Body of pancreas (tissue), 4 donors: ENCODE measurements at places on chromosomes 7 and 10.

DNA sequence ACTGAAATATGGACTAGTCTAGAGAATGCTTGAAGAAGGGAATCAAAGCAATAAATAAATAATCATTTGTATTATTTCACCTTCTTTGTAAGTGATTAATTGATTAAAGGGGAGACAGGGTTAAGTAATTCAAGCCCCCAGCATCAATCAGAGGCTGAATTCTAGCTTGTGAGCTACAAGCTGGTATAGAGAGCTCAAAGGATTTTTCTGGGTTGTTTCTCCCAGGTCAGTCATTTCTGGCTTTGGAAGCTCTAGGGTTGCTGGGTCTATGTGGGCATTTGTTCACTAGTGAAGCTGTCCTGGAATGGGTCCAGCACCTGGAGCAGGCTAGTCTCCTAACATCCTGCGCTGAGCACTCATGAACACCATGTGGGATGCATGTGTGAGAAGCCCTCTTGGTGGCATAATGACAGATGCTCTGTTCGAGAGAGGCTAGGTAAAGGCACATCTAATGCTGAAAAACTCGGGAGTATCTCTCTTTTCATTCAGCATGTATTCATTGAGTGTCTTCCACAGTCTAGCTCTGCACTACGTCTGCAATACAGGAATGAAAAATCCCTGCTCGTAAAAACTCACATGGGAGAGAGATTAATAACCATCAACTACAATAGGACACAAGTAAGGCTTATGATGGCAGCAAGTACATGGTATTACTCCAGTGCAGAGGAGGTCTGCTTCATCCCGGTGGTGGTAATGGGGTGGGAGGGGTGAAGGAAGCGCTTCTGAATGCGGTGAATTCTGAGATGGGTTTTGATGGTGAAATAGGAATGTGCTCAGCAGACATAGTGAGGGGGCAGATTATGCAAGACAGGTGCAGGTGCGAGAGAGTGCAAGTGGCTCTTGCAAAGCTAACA lies 68.0 kb upstream of the NRP1 start:
- DNase-seq: no peak

- DNase-seq: peak; percentile 50
Measured at GRCh38 chr7:5284304-5285281, 1.9 kb downstream of the SLC29A4 start.

GRCh38 chr7:128729494-128729893 lies 9.7 kb upstream of the CALU start:
- DNase-seq: no peak

DNA sequence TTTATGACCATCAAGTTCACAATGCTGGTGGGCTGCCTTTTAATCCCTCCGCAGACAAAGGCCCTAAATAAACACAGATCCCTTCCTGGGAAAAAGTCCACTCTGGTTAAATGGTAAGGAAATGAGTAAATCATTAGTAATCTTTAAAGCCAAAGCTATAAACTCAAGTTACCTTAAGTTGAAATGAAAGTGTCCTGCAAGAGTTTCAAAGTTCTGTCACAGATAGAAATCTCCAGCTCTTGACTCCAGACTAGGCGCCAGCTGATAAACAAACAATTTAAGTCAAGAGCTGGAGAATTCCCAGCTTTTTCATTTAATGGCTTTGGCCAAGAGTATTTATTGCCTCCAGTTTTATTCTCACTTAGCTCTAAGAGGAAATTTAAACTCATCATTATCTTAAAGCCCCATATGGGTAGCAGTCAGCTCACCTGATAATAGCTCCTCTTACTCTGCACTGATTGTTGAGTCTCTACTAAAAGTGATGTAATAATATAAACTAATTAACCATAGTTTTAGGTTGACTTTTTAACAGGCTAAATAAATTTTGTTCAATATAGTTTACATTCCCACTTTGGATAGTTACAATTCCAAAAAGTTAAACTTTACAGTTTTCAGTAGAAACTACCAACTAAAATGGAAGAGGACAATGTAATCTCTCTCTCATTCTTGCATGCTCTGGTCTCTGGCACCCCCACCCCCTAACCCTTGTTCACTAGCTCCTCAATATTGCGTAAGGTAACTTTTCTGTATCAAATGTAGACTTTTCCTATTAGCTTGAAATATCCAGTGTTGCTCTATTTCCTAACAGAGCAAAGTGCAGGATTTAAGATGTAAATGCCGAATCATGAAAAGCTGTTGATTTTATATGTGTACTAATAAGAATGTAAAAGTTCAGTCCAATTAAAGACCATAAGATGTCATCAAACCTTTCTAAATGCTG lies 56.1 kb downstream of the HIBADH start:
- no peak for DNase-seq

GRCh38 chr10:61283066-61283465 lies 170.1 kb downstream of the TMEM26 start:
- no peak for DNase-seq

- DNase-seq: no peak
Measured at GRCh38 chr7:14381936-14382335, 392.5 kb upstream of the ETV1 start.

DNA sequence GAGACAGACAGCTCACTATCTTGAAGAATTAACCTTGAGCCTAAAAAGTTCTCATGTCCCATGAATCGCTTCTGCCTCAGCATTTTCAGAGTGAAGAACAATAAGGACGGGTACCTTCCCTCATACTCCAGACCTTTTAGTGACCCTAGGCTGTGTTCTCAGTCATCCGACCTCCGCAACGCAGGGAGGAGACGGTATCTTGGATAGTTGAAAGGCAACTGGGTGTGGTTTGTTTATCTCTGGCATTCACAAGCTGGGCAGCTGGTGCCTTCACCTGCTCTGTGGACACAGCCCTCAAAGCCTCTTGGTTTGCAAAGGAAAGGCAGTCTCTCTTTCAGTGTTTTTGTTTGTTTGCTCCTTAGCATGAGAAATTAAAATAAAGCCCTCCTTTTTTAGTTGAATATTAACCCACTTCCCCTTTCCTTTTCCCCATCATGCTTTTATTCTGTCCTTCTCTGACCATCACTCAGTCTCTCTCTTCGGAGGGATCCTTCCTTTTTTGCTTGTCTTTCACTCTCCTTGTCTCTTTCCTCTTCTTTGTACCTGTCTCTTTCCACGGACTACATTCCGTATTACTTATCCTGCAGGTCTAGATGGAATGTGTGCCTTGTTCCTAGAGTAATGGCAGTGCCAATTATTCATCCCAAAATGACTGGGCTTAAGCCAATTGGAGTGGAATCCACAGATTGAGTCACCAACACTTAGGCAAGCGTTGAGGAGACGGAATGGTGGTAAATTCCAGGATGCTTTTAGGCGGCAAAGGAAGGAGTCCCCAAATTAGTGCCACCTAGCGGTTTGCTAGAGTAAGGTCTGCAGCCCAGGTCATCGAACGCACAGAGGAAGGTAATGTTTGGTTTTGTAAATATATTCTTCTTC lies 45.8 kb downstream of the PRR15 start:
- peak; percentile 34 for DNase-seq

DNA sequence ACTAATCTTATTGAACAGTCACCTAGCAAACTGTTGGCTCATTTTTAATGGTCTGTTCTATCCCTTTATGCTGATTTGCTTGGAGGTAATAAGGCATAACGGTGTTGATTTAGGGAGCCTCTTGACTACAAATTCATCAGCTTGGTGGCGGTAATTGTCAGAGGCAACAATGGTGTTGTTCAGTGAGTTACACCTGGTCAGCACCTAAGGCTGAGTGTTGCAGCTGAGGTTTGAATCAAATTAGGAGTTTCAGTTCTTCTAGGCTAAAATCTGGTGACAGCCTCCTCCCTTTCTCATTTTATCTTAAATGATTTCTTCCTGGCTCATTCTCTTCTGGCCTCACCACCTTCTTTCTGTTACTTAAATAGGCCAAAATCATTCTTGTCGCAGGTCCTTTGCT lies 42.3 kb upstream of the SP8 start:
- no peak for DNase-seq

GRCh38 chr7:78225534-78225933 lies 427.0 kb downstream of the PHTF2 start:
- DNase-seq: no peak

GRCh38 chr7:33411020-33411419 lies 281.7 kb downstream of the BBS9 start:
- no peak for DNase-seq

GRCh38 chr10:13352519-13352918 lies 4.4 kb upstream of the SEPHS1 start:
- DNase-seq: no peak
